ENCODE measurements at places on chromosomes 5 and 9. TPM values are rescaled to one million over a fixed set of nuclear protein-coding genes. Genes with fewer than 3 reads are reported as not detected.

DNA sequence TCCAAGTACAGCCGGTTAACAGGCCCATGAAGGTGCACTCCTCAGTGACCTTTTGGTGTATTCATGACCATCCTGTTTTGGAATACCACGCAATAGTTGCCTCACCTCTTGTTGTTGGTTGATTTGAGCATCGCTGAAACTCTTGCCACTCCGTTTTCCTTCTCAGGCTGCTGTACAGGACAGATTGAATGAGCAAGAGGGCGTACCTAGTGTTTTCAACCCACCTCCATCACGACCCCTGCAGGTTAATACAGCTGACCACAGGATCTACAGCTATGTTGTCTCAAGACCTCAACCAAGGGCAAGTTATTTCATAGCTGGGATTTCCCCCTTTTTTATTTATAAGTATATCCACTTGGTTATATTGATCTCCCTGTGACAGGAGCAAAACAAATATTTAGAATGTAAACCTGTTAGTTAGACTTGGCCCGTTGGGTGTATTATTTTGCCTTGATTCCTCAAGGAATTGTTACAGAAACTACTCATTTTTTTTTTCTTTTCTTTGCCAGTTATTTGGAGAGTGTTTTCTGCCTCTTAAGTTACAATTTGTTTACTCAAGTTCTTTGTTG is 38.1 kb downstream of the FAF2 start:
- DNase-seq: peak; percentile 17

DNA sequence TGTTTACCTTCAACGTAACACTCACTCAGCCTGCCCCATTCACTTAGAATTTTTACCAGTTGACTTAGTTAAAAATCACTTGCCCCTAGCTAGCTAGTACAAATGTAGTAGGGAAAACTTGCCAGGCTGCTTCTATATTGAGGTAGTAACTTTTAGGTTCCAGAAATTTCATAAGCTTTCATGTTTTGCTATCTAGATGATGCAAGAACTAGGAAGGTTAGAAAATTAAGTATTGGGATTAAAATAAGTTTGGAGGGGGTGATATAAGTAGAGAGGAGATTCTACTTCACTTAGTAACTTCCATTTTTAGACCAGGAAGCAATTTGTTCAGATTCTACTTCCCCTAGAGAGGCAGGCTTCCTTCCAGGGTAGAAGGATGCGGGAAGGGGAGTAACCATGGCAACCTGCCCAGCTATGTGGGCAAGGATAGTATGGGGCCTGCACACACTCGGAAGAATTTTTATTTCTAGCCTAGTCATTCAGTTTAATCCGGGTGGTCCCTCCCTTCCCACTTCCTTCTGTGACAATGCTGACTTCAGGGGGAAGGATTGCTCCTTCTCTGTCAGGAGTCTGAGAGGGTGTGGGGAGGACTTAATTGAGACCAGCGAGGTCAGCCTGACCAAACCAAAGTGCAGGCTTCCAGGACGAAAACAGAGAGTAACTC is 4.2 kb downstream of the DAB2 start:
- peak; percentile 50 for DNase-seq

The OR1J1 gene
- total RNA-seq: not detected

DNA sequence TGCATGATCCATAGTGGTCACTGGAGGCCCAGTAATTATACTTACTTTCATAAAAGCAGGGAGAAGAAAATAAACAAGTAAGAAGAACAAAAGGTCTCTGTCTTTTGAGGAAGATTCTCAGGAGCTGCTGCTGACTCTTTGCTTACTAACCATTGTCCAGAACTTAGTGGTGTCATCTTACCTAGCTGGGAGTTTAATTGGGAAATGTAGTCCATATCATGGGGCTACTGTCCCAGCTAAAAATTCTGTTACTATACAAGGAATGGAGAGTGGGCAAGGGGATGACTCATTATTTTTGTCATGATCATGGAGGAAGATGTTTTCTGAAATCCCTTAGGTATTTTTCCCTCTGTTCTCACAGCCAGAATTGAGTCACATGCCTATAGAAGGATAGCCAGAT is 639.3 kb downstream of the MTRR start:
- no peak for DNase-seq

The CATSPER3 gene
- total RNA-seq: 0.52 TPM

The CCL21 gene
- 32.6 TPM for total RNA-seq

GRCh38 chr9:8883321-8883720 is 1083.7 kb upstream of the DMAC1 start:
- DNase-seq: no peak

The FUT7 gene
- not detected for total RNA-seq

The N4BP3 gene
- 0.52 TPM for total RNA-seq

- peak; percentile 38 for DNase-seq
These were observed 34.1 kb downstream of the SIL1 start for GRCh38 chr5:139164020-139164419.

The TSC1 gene
- total RNA-seq: 47.1 TPM

DNA sequence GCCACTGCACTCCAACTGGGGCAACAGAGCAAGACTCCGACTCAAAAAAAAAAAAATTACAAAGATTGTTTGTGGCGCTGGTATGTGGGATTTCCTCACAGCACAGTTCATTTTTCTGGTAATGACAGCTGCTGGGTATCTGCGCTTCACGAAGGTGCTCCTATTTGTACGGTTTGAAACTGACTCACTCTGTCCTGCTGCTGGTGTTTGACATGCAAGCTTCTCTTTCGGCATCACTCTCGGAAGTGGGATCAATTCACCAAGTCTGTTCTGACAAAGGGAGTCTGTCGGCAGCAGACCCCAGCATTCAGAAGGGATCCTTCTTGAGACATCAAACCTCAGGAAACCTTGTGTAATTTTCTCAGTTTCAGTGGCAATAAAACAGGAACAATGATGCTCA is 26.3 kb downstream of the MAML1 start:
- no peak for DNase-seq
